ENCODE measurements at places on chromosomes 5 and 9.

GRCh38 chr5:139974661-139975060 is 68.4 kb downstream of the NRG2 start:
- DNase-seq: no peak

DNA sequence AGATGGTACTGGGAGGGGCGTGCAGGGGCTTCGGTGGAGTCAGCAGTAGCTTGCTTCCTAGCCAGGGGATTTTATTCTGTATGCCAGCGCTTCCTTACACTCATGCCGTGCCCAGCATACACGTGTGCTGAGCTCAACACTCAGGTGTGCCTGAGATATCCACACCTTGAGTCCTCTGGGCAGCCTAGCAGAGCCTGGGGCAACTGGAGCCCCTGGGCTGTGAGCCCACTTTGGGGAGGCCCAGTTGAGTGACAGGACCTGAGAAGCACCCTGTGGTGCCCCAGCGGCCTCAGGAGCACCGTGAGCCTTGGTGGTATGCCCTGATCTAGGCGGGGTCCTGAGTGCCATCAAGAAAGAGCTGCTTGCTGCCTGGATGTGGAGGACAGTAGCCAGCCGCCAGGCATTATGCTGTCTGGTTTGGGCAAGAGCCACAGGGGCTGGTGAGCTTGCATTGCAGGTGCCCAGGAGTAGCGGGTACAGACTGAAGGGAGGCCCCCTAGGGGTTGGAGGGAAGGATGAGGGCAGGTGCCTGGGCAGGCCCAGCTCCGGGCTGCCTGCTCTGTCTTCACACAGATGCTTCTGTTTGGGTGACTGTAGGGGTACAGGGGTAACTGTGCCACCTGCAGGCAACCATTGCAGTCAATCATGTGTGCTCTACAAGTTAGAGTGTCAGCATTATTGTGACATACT is 42.9 kb downstream of the BNIP1 start:
- DNase-seq: no peak

- DNase-seq: no peak
Measured at GRCh38 chr5:138949988-138950387, 74.9 kb upstream of the LRRTM2 start.

GRCh38 chr5:178839319-178839704 is 20.4 kb upstream of the ZNF354B start:
- DNase-seq: no peak

DNA sequence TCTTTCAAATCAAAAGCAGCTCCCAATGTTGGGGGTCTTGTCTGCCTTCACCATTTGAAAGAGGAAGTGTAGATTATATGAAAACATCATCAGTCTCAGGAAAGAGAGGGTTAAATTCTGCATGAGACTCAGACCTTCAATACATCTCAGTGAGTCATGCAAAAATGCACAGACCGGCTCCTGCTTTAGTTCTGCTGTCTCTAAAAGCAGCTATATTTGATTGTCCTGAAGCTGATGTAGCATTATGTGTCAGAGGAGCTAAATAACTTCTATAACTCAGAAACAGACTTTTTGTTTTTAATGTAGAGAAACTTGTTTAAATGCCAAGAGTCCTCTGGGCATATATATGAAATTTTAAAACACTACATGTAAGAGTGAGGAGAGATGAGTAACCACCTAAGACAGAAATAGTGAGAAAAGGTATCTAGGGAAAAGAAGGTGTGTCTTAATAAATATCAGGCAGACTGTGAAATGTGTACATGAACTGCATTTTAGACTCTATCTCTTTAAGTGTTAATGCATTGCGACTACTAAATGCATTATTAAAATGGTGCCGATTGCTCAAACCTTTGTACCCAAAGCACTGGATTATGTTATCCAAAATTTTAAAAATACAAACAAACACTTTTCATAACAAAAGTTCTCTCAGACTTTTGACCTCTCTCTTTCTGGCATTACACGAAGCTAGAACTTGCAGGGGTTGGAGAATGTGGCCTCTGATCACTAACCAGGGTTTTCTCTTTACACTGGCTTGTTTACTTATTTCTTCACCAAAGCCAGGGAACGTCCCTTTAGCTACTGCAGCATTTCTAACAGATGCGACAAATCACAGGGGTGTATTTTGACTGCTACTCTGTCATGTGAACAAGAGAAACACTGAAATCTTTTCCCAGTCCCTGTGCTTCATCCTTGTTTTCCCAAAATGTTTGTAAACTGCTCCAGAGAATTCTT is 302.3 kb downstream of the ARL15 start:
- DNase-seq: no peak

All from hypothalamus (tissue), 51 donors.